ENCODE measurements at places on chromosomes 16 and 17.
A peak's percentile ranks its signal among the peaks of the same experiment; 100 is the strongest.

DNA sequence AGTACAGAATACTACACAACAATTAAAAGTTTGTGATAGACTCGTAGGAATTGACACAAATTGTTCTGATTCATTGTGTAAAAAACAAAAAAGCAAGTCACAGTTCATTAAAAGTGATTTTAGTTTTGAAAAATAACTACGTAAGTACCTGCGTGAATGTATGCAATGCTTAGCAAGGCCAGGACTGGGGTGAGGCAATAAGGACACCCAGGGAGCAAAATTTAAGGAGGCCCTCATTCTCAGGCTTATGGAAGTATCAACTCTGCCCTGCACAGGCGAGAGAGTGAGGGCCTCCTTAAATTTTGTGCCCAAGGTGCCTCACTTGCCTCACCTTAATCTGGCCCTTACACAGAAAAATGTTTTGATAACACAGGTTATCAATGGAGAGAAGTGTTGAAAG lies 31.4 kb downstream of the NOG start:
- DNase-seq: no peak

- DNase-seq: peak; percentile 50
Observed at GRCh38 chr16:53755026-53755910, 51.3 kb downstream of the FTO start.

GRCh38 chr17:77609553-77610517 lies 348.7 kb upstream of the TNRC6C start:
- no peak for DNase-seq

GRCh38 chr17:28467456-28468025 lies 5.9 kb upstream of the SLC13A2 start:
- no peak for DNase-seq

GRCh38 chr17:8015236-8015956 lies 13.0 kb downstream of the GUCY2D start:
- no peak for DNase-seq

DNA sequence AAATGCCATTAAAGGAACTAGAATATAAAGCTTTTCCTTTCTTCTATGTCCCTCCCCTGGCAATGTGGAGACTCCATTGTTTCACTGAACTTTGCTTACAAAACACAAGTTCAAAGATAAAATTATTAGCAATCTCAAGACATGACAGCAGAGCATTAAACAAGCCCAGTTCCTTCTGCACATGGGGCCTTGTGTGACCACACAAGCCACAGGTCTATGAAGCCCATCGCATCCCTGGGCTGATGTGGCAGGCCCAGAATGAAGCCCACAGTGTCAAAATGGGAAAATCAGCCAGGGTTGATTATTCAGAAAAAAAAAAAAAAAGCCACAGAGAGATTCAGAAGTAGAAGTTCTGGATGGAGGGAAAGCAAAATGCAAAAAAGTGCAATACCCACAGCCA lies 12.9 kb upstream of the SLC39A11 start:
- DNase-seq: no peak

DNA sequence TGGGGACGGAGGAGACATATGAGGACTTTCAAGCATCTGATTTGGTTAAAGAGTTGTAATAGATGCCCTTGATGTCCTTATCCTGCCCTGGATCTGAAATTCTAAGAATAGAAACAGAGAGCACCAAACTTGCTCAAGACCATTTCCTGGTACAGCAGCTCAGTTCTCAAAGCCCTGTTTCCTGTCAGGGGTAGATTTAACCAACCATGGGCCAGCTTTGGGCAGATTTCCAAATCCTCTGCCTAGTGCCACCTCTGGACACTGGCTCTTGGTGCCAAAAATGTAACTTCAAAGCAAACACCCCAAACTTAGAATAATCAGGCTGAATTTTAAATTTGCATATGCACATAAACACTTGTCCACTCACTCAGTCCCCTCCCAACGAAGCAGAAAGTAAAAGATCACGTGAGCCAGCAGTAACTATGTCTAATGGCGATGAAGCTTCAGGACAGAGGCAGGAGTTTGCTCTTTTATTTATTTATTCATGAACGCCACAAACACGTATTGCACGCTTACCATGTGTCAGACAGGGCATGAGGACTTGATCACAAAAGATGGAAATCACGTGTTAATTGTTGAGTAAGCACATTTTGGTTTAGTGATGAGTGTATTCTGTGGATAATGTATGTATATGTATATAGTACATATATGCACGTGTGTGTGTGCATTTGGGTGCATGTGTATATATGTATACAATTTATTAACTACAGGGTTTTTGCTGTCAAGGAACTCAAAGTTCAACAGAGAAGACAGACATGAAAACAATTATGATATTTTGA lies 23.1 kb upstream of the SDK2 start:
- DNase-seq: peak; percentile 15

GRCh38 chr17:40824015-40824832 lies 1.8 kb upstream of the KRT10 start:
- no peak for DNase-seq

DNA sequence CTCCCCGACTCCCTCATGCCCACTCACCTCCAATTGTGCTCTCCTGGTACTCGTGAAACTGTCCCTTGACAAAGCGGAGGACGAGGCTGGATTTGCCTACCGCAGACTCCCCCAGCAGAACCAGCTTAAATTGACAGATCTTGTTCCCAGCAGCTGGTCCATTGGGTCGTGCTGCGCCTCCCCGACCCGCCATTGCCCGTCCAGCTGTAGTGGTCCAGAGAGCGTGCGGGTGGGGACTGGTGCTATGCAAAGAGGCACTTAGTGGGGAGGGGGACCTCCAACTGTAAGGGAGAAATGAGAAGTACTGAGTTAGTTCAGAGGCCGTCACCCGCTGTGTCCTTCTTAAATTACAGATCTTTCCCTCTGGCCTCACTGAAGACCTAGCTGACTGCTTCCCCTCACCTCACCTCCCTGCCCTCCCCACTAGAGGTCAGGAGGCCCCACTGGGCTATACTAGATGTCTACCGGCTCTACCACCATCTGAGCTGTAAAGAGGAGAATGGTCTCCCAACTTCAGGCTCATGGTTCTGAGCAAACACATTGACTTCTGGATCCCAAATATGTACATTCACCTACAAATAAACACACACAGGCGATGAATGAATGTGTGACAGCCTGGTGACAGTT lies 7.8 kb downstream of the HSPB9 start:
- no peak for DNase-seq
